ENCODE measurements at places on chromosomes 13 and 19. TPM values are rescaled to one million over a fixed set of nuclear protein-coding genes. Genes with fewer than 3 reads are reported as not detected.
A peak's percentile ranks its signal among the peaks of the same experiment; 100 is the strongest.

Gene DPF1
- total RNA-seq: 5.0 TPM

Gene KLK10
- total RNA-seq: not detected

Gene FREM2
- 42.6 TPM for total RNA-seq

Gene HSPH1
- total RNA-seq: 151 TPM

Gene PDE4C
- 0.36 TPM for total RNA-seq

Gene ZNF793
- total RNA-seq: not detected

Gene C13orf46
- total RNA-seq: not detected

Gene FGF21
- 3.0 TPM for total RNA-seq

Gene ZNF835
- not detected for total RNA-seq

Gene GSX1
- not detected for total RNA-seq

Gene ZNF534
- total RNA-seq: not detected

GRCh38 chr13:98439896-98440295 is 137.0 kb downstream of the STK24 start:
- no peak for DNase-seq

DNA sequence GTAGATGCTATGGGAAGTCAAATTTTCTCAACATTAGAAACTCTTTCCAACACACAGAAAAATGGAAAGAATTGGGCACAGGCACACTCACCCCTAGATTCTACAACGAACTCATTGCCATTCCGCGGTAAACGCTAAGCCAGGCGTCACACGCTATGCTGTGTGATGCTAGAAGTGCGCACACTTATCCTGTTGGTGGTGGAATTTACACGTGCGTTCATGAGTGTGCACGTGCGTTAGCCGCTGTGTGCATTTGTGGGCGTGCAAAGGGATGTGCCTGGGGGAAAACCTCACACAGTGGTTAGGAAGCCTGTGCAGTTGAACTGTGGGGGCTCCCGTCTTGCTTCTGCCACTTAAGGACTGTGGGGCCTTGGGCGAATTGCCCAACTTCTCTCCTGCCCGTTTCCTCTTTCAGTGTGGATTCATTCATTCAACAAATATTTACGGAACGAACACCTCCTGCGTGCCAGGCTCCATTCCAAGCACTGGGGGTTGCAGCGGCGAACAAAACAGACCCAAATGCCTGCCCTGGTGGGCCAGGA is 7.7 kb downstream of the NFILZ start:
- DNase-seq: no peak

DNA sequence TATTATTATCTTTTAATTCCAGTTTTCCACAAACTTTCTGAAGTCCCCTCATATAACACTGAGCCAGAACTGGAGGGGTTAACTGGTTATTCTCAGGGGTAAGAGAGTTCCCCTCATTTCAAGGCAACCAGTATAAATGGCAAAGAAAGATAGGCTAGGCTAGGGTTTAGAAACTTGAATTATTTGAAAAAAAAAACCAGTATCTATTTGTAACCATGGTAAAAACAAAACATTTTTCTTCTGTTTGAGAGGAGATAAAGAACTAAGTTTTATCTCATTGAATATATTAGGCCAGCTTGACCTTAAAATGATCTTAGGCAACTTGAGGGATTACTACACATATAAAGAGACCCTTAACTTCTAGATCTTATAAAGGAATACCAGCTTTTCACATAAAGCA is 19.6 kb downstream of the SUPT20H start:
- DNase-seq: no peak

- DNase-seq: peak; percentile 50
These were observed 5.0 kb downstream of the FOSB start for GRCh38 chr19:45472563-45473366.

DNA sequence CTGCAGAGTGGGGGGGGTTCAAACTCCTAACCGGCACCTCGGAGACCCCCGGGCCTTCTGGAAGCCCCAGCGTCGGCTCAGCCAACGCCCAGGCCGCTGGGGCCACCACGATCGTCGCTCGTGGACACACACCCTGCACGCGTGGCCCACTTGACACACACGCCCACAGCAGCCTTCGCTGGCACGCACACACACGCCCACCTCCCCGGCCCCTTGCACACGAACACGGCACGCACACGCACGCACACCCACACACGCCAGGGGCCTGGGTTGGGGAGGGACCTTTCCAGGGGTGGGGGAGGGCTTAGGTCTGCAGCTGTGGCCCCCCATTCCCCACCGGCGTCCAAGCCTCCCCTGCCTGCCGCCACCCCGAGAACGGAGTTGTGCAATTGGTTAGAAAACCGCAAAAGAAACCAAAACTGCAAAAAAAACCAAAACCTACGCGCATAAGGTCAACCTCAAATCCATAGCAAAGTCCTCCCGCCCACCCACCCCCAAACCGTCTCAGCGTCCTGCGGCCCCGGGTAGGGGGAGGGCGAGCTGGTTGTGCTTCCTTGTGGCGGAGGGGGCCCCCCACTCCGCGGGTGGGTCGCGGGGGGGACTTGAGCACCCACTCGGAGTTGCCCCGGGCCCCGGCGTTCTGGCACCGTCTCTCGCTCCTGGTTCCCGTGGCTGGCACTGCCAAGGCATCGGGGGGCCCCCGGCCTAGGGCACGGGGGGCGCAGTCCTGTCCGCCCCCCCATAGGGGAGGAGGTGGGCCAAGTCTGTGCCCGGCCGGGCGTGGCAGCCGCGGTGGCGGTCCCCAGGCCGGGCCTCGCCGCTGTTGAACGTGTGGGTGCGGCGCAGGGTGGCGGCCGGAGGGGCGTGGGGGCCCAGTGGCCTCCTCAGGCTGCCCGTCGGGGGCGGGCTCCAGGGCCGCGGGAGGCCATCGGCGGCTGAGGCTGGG is 3.3 kb upstream of the LRG1 start:
- no peak for DNase-seq

GRCh38 chr13:60220072-60220471 is 56.3 kb upstream of the DIAPH3 start:
- DNase-seq: no peak

GRCh38 chr13:57353831-57354230 is 186.8 kb downstream of the PRR20E start:
- no peak for DNase-seq

GRCh38 chr19:17125062-17125727 is 49.6 kb downstream of the MYO9B start:
- no peak for DNase-seq

GRCh38 chr13:84377106-84377505 is 494.8 kb upstream of the SLITRK1 start:
- DNase-seq: no peak

DNA sequence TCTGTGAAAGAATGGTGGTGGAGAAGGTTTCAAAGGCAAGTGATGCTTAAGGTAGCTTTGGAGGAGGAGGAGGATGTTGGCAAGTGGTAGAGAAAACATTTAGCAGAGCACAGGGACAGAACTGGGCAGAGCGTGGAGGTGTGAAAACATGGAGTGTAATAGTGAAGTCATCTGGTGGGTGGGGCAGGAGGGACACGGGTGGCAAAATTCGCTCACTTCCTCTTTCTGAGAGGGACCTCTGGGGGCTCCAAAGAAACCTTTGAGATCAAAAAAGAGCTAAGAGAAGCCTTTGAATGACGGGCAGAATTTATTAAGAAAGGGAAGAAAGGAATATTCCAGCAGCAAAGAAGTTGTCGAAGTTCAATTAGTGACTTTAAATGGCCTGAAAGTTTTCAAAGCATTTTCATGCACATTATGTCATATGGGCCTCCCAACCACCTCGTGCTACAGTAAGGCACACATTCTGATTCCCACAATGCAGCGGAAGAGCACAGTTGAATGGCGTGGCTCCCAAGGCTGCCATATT is 82.8 kb downstream of the STARD13 start:
- no peak for DNase-seq

DNA sequence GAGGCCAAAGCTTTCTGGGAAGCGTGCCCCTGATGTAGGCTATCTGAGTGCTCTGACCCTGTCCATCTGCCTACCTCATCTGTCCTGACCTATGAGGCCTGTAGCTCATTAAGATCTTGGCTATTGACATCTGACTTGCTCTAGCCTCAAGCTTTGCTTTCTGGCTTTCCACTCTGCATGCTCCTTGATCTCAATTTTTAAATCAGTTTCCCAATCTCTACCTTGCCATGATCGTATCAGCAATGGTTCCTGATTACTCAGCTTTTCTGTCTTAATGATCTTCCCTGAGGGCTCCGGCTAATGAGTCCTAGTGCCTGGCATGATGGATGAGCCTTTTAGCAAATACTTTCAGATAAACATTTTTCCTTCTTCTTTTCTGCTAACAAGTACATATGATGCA is 262.0 kb downstream of the NDFIP2 start:
- no peak for DNase-seq

- no peak for DNase-seq
These were observed 8.3 kb upstream of the MTRF1 start for GRCh38 chr13:41271456-41272285.

DNA sequence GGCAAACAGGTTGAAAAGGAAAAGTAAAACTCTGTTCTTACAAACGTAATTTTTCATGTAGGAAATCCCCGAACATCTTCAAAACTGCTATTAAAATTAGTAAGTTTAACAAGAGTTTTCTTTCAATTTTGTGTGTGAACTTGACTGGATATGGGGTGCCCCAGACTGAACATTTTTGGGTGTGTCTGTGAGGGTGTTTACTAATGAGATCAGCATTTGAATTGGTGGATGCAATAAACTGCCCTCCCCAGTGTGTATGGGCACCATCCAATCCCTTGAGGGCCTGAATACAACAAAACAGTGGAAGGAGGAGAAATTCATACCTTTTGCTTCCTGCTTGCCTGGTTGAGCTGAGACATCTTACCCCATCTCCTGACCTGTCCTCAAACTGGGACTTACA is 11.8 kb downstream of the HAUS8 start:
- no peak for DNase-seq

DNA sequence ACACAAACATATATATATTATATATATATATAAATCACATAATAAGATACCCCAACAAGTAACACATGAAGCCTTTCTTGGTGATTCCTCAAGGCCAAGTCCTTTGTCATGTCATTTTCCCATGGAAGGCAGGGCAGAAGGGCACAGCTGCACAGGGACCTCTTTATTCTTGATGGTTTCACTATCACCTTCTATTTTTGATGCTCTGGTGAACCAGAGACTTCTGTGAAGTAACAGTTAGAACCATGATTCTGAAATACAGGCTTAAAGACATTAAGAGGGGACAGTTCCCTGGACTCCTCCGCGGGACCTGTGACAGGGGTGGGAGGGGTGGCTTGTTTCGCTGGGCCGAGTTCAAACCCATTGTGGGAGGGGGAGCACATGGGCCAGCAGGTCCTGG is 104.0 kb downstream of the DGKH start:
- no peak for DNase-seq

DNA sequence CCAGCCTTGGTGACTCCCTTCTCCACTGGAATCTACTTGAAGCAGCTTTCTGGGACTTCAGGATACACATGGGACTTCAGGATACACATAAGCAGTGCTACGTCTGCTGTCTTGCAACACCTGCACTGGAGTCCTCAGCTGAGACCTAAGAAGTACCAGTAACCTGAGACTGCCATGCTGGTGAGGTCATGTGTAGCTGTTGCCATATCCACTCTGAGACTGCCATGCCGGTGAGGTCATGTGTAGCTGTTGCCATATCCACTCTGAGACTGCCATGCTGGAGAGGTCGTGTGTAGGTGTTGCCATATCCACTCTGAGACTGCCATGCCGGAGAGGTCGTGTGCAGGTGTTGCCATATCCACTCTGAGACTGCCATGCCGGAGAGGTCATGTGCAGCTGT is 937.9 kb downstream of the EFNB2 start:
- no peak for DNase-seq

- no peak for DNase-seq
These were observed 15.6 kb downstream of the PCID2 start for GRCh38 chr13:113192902-113193301.

GRCh38 chr13:106492588-106493475 is 42.6 kb downstream of the EFNB2 start:
- DNase-seq: no peak

DNA sequence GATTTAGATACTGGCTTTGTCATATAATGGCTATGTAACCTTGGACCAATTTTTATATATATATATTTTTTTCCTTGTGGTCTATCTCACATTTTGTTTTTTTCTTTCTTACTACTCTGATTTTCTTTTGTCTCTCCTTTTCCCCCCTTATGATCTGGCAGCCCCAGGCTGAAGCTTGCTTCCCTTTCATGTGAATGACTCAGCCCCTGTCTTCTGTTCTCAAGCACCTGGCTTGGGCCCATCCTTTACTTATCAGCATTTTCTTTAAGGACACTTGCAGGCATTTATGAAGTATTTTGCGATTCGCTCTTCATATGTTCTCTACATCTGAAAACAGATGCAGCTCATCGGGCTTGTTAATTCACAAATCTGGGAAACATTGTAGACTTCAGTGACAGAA is 163.6 kb downstream of the SPRY2 start:
- DNase-seq: no peak

DNA sequence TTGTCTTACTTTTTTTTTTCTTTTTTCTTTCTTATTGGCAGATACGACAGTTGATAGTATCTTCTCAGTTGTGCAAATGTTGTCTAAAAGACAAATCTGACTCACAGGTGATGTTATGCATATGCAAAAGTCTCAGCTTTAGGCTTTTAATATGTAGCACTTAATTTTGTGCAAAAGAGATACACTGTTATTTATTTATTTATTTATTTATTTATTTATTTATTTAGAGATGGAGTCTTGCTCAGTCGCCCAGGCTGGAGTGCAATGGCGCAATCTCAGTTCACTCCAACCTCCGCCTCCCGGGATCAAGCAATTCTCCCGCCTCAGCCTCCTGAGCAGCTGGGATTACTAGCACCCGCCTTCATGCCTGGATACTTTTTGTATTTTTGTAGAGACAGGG is 383.9 kb upstream of the PCDH9 start:
- no peak for DNase-seq

- no peak for DNase-seq
These were observed 148.0 kb downstream of the PTPRS start for GRCh38 chr19:5192568-5192967.

- no peak for DNase-seq
These were observed 932.3 kb downstream of the EFNB2 start for GRCh38 chr13:105602956-105603670.

- DNase-seq: no peak
These were observed 22.8 kb upstream of the ABCC4 start for GRCh38 chr13:95323930-95324662.

- DNase-seq: no peak
These were observed 65.6 kb downstream of the MCF2L start for GRCh38 chr13:113034451-113035212.

GRCh38 chr19:3844596-3844995 is 24.2 kb downstream of the ZFR2 start:
- DNase-seq: no peak

- no peak for DNase-seq
These were observed 3.6 kb downstream of the GFY start for GRCh38 chr19:49428547-49429451.

DNA sequence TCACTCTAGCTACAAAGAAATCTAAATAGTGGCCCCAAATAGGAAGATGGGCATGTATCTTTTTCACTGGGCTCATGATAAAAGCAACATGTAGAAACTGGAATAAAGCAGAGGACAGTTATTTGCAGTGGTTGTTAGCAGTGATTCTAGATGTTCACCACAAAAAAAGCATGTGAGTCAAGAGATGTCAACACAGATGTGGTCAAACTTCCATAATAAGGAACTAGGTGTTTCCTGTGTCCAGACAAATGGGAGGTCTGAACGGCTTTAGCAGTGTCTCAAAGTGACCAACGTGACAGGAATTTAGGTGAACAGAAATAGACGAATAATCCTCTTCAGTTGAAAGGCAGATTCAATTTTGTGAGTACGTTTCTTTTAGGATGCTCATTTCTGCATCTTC is 162.7 kb downstream of the TBC1D4 start:
- DNase-seq: no peak
